ENCODE measurements at places on chromosomes 6 and 20.

DNA sequence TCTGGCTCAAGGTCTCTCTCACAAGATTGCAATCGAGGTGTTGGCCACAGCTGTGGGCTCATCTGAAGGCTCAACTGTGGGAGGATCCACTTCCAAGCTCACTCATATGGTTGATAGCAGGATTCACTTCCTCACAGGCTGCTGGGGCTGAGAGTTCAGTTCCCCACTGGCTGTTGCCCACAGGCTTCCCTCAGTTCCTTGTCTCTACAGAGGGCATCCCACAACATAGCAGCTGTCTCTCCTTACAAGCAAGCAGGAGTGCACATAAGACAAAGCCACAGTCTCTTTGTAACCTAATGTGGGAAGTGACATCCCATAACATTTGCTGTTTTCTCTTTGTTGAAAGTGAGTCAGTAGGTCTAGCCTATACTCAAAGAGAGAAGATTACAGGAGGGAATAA lies 14.0 kb downstream of the SPATS1 start:
- no peak for DNase-seq

DNA sequence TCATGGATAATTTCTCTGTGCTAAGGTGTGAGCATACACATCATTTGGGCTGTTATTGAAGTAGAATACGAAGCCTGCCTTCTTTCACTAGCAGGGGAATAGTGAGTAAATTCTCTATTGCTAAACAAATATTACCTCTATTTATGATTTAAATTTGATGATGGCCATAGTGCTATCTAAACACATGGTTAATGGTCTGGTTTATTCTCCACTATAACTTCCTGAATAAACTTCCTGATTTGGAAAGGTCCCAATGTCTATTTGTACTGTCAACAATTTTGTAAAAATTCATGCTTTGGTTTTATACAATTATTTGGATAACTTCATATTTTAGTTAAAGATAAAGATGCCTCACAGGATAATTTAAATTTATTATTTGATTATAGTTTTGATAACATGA lies 400.8 kb downstream of the ARHGAP18 start:
- DNase-seq, result no peak

- no peak for DNase-seq
Observed at GRCh38 chr6:156886409-156886808, 109.2 kb downstream of the ARID1B start.

GRCh38 chr20:44532981-44533331 lies 11.1 kb upstream of the SERINC3 start:
- DNase-seq, result no peak

- no peak for DNase-seq
Observed at GRCh38 chr6:133855991-133856370, 32.9 kb upstream of the TCF21 start.

DNA sequence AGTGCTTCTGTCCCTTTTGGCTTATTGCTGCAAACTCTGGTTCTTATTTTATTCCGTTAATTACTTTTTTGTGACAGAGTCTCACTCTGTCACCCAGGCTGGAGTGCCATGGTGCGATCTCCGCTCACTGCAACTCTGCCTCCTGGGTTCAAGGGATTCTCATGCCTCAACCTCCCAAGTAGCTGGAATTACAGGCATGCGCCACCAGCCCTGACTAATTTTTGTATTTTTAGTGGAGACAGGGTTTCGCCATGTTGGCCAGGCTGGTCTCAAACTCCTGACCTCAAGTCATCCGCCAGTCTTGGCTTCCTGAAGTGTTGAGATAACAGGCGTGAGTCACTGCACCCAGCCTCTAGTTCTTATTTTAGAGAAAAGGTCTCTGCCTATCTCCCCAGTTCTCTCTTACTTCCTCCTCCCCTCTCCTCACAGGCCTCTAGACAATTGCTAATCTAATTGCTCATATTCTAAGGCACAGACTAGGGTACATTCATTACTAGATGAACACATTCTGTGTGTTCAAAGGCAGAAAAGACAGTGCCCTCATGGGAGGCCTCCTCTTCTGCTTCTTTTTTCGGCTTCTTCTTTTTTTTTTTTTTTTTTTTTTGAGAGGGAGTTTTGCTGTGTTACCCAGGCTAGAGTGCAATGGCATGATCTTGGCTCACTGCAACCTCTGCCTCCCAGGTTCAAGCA lies 27.0 kb downstream of the EDEM2 start:
- DNase-seq, result no peak

DNA sequence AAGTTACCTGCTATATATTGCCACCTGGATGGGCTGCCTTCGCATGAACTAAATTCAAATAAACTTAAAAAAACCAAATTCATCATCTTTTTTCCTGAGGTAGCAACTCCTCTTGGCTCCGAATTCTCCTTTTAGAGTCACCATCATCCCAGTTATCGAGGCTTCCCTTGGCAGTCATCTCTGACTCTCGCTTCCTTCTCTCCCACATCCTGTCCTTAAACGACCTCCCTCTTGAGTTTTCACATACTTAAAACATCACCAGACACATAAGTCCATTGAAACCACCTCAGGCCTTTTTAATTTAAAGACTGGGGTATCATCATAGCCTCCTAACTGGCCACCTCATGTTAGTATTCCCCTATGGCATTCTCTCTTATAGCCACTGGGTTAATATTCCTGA lies 296.1 kb upstream of the FLRT3 start:
- DNase-seq, result no peak

GRCh38 chr6:88730611-88731011 lies 232.8 kb downstream of the RNGTT start:
- no peak for DNase-seq

DNA sequence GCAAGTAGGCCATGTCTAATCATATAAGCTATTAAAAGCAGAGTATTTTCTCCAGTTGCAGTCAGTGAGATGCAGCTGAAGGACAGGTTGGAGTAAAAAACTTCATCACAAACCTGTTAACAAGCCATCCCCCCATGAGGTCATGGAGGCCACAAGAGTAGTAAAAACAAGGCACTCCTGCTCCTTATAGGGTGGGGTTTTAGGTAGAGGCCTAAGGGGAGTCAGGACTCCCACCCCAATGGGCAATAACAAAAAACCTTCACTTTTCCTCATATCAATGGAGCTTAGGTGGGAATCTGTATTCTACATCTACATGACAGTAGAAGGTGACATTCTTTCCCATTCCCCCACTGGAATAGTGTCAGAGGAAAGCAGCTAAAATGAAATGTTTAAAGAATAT lies 428.1 kb upstream of the KHDRBS2 start:
- DNase-seq, result no peak

- no peak for DNase-seq
Observed at GRCh38 chr6:160523223-160523622, 140.9 kb downstream of the LPA start.

DNA sequence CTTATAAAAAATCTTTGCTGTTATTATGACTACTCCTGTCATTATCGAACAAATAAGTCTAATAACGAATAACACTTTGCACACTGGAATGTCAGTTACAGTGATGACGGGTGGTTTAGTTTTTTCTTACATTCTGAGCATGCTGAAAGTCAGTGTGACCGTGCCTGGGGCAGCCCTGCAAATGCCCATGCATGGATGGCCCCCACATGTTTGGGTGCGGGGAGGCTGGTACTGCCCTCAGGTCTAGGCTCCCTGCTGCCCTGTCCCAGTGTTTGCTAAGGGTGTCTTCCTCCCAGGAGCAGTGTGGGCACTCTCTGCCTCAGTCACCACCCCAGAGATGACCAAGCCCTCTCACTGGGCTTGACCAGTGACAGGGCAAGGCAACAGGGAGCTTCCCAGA lies 3.0 kb downstream of the CSTL1 start:
- no peak for DNase-seq

DNA sequence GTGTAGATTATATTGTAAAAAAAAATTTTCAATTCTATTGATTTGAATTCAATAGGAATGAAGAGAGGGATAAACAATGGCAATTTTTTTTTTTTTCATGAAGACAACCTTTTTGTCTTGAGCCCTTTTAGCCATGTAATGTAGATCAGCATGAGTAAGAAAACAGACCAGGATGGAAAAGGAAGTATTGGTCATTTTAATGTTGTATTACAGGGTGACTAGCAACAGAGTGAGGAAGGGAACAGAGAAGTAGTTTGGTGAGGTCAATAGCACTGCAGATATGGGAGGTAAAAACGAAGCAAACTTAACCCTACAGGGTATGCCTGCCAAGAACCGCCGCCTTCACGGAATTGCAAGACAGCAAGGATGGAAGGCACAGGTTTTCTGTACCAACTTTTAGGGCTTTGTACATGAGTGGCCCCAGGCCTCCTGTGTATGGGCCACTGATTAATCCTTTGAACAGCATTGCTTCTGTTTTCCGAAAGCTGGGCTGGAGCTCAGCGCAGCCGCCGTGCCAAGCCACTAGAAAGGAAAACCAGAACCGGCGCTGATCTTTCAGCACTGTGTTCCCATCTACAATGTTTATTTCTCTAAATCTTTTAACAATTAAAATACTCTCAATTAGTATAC lies 383.7 kb downstream of the CENPW start:
- DNase-seq, result no peak

- no peak for DNase-seq
Observed at GRCh38 chr20:63947638-63948456, 8.4 kb downstream of the UCKL1 start.

GRCh38 chr6:38648629-38649028 lies 8.9 kb upstream of the BTBD9 start:
- no peak for DNase-seq

- peak; percentile 30 for DNase-seq
Observed at GRCh38 chr20:325889-326644, 715 bp downstream of the SOX12 start.

DNA sequence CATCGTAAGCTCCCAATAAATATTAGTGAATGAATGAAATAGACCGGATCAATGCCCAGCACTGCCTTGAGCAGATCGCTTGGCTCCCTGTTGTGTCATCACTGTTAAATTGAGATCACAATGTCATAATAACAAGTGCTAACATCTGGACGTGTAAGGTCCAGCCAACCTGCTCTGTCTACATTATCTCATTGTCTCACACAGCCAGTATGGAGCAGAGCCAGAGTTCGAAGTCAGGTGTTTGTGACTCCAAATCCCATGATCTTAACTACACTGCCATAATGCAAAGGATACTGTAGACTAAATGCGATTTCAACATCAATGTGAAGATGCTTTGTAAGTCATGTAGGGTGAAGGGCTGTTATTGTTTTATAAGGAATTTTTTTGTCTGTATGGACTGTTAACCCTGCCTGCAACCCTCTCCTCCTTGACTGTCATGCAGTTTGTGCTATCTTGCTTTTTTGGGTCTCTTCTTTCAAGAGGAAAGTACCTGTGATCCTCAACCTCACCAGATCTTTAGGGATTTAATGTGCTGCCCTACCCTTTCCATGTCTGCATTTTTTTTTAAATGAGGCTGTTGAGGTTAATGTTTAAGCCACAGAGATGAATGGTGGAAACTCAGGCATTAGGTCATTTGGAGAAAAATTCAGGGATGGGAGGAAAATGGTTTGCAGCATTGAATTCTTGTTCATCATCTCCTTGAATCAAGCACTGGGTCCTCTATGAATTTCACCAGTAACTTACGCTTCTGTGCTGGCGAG lies 49.0 kb upstream of the OCSTAMP start:
- no peak for DNase-seq

DNA sequence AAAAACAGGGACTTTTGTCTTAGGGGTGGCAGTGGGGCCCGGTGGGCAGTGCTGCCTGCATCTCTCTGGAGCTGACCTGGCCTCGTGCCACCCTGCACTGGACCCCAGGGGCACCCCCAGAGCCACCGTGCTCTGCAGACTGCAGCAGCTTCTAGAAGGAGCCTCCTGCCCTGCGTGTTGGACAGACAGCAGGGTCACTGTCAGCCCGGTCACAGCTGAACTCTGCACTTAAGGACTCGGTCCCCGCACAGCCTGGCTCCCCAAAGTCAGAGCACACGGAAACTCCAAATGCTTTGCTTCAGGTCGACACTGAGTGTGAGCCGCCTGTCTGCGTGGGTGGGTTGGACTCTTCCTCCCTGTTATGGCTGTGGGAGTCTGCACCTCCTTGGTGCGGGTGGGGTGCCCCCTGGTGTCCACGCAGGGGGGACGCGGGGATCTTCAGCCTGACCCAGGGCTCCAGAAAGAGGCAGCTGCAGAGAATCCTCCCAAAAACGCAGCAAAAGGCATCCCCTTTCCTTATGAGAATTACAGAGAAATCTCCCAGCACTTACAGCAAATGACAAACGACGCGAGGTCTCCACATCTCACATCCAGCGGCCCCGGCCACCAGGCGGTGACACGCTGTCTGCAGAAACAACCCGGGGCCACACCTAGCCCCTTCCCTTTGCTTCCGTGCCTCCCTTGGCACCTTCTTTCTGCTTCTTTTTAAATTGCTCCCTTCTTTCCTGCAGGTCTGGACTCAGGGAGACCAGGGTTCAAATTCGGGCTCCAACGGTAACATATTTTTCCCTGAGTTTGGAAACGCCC lies 36.3 kb upstream of the DACT2 start:
- DNase-seq, result no peak

GRCh38 chr6:139569566-139569965 lies 195.1 kb upstream of the CITED2 start:
- DNase-seq, result no peak

DNA sequence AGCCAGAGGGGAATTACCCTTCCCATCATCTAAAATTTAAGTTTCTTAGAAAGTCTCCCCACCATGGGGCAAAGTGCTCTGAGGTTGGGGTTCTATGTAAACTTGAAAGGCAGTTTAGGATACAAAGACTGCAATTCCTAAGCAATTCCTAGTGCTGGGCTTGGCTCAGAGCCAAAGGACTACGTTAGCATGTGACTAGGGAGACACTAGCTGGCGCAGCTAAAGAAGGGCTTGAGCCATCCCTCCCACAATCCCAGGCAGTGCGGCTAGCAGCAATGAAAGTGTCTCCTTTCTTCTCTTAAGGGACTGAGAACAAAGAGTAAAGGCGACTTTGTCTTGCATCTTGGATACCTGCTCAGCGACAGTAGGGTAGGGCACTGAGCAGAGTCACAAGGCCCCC lies 306.6 kb upstream of the FKBP1C start:
- no peak for DNase-seq

GRCh38 chr6:20572940-20573339 lies 38.7 kb downstream of the CDKAL1 start:
- no peak for DNase-seq

DNA sequence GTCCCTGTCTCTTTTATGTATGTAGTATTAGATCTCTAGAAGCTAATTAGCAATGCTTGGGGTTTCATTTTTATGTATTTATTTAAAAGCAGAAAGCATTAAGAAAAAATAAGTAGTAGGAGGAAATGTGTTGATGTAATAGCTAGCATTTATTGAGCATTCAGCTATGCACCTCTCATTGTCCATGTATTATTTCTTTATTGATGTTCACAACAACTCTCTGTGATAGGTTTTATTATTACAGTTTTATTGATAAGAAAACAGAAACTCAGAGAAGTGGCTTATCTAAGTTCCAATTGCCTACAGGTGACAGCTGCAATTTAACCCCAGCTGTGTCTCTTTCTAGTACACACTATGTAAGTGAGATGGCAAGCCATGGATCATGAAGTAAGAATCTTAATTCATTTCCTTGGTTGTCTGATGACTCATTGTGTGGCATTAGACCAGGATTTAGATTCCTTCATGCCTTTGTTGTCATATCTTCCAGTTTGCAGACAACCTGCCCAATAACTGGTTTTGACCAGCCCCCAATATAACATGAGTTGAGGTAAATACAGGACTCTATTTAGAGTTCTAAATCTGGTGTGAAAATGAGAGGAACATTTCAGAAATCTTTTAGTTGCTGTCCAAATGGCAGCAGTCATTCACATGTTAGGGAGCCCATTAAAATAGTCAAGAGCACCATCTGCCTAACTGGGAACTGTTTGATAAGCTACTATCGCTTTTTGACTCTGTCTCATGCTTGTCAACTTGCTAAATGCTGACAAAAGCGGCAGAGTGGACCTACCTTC lies 170.8 kb upstream of the PHACTR1 start:
- no peak for DNase-seq

Measured in NCI-H2227 treated with DMSO at 0.1 percent for 48 hours (cell line).